ENCODE measurements at places on chromosomes 13 and 19.
A peak's percentile ranks its signal among the peaks of the same experiment; 100 is the strongest.

DNA sequence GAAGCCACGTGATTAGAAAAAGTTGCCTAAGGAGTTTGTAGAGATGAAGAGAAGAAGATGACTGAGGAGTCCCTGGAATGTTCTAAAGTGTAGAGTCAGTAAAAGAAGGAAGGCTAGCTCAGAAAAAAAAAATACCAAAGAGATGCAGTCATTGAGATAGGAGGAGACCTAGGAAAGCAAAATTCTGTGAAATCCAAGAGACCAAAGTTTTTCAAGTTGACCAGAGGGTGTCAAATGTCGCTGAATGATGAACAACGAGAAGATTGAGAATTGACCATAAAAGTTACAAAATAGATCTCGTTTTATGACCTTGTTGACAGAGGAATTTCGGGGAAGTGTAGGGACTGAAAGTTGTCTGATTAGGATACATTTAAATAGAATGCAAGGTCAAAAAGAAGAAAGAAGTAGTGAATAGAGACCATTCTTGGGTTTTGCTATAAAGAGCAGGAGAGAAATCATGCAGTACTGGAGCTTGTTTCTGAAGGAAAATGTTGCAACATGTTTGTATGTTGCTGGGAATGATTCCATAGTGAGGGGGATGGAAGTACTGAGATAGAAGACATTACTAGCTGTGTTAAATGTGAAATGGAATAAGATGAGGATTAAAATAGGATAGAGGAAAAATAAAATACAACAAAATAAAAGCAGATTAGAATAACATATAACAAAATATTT lies 30.2 kb upstream of the HTR2A start:
- H3K4me3 ChIP-seq = no peak overlapping the region
- no peak overlapping the region for H3K27ac ChIP-seq
- no peaks in the 10 kb centered on the region for H3K27me3 ChIP-seq
- DNase-seq = peak; percentile 47

- H3K27ac ChIP-seq = peak overlapping the region; percentile 96
- H3K4me3 ChIP-seq = no peak overlapping the region
- H3K27me3 ChIP-seq = no peaks in the 10 kb centered on the region
- peaks cover 2% of the 10 kb centered on the region for H3K4me1 ChIP-seq
Measured at GRCh38 chr19:4811328-4812131, 20.0 kb downstream of the TICAM1 start.

DNA sequence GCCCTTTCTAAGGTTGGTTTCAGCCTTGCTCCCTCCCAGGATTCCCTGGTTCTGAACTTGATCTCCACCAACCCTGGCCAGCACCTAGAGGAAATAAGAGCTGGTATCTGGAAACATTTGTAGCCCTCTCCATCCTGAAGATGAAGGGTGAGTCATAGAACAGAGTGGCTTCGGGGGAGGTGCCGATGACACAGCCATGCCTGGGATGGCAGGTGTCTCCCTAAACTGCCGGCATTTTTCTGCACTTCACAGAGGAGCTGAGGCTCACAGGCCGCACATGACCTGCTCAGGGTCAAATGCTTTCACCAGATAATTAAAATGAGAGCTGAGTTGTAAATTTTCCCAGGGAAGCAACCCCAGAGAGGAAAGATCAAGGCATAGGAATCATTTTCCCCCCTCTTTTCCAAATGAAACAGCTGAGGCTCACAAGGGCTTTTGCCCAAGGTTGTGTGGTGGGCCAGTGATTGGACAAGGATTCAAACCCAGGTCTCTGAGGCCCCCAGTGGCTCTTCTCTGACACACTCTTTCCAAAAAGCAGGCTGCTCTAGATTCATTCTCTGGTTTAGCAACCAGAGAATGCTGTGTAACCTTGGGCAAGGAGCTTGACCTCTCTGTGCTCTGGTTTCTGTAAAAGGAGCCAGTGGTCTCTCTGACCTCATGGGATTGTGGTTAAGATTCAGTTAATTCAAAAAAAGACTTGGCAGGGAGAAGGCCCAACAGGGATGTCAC lies 1.2 kb upstream of the SLC25A42 start:
- H3K4me3 ChIP-seq = peak overlapping the region; percentile 68
- H3K4me1 ChIP-seq = peaks cover 17% of the 10 kb centered on the region
- DNase-seq = peak; percentile 15
- peaks cover 8% of the 10 kb centered on the region for H3K36me3 ChIP-seq
- H3K27ac ChIP-seq = peak overlapping the region; percentile 28

- peaks cover 8% of the 10 kb centered on the region for H3K4me1 ChIP-seq
- no peak for DNase-seq
- no peak overlapping the region for H3K4me3 ChIP-seq
Measured at GRCh38 chr19:35216016-35216832, 12.3 kb downstream of the FAM187B start.

GRCh38 chr19:46984077-46985010 lies 35.3 kb upstream of the NPAS1 start:
- H3K27ac ChIP-seq = no peak overlapping the region
- peaks cover 5% of the 10 kb centered on the region for H3K36me3 ChIP-seq
- H3K27me3 ChIP-seq = no peaks in the 10 kb centered on the region

GRCh38 chr19:5293612-5294378 lies 46.8 kb downstream of the PTPRS start:
- peak overlapping the region; percentile 73 for H3K27ac ChIP-seq
- no peaks in the 10 kb centered on the region for H3K36me3 ChIP-seq
- no peaks in the 10 kb centered on the region for H3K27me3 ChIP-seq
- DNase-seq = no peak
- peak overlapping the region; percentile 62 for H3K4me3 ChIP-seq

- H3K27ac ChIP-seq = no peak overlapping the region
- no peak overlapping the region for H3K4me3 ChIP-seq
- DNase-seq = no peak
- no peaks in the 10 kb centered on the region for H3K4me1 ChIP-seq
- H3K36me3 ChIP-seq = no peaks in the 10 kb centered on the region
Measured at GRCh38 chr13:46350003-46350402, 37.0 kb downstream of the RUBCNL start.

- H3K27ac ChIP-seq = no peak overlapping the region
- H3K27me3 ChIP-seq = peaks cover 8% of the 10 kb centered on the region
- H3K4me1 ChIP-seq = no peaks in the 10 kb centered on the region
- H3K4me3 ChIP-seq = no peak overlapping the region
Measured at GRCh38 chr13:51298812-51299211, 40.7 kb upstream of the SERPINE3 start.

DNA sequence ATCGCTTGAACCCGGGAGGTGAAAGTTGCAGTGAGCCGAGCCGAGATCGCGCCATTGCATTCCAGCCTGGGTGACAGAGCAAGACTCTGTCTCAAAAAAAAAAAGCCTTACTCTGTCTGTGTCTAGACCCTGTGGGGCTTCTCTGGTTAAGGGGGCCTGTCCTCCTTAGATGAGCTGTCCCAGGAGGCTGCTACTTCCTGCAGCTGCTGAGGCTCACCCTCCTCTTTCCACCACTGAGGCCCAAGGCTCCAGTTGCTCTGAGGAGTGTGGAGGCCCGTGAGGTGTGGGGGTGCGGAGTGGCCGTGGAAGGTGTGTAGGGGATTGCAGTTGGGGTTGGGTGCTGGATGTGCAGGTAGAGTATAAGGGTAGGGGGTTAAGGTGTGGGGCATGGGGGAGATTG lies 22.1 kb upstream of the RASA3 start:
- no peak overlapping the region for H3K4me3 ChIP-seq
- DNase-seq = no peak
- H3K27ac ChIP-seq = no peak overlapping the region
- H3K4me1 ChIP-seq = no peaks in the 10 kb centered on the region
- peaks cover 4% of the 10 kb centered on the region for H3K27me3 ChIP-seq
- H3K36me3 ChIP-seq = no peaks in the 10 kb centered on the region

DNA sequence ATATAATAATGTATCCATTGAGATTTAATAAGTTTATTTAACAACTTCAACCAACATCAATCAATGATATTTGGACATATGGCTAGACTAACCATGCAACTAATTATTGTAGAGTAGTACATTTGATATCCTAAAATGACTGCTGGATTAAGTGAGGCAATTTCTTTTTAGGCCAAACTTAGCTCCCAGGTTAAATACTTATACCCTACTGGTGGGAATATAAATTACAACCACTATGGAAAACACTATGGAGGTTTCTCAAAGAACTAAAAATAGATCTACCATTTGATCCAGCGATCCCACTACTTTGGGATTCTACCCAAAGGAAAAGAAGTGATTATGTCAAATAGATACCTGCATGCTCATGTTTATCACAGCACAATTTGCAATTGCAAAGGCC lies 345.8 kb downstream of the RBM26 start:
- DNase-seq = no peak
- H3K4me3 ChIP-seq = no peak overlapping the region
- H3K27ac ChIP-seq = no peak overlapping the region

- DNase-seq = peak; percentile 92
- no peaks in the 10 kb centered on the region for H3K27me3 ChIP-seq
Measured at GRCh38 chr19:47273313-47274070, 1.2 kb upstream of the INAFM1 start.

GRCh38 chr13:100657881-100658315 lies 16.7 kb downstream of the TMTC4 start:
- H3K4me3 ChIP-seq = no peak overlapping the region
- H3K36me3 ChIP-seq = no peaks in the 10 kb centered on the region
- H3K4me1 ChIP-seq = no peaks in the 10 kb centered on the region
- DNase-seq = no peak
- no peaks in the 10 kb centered on the region for H3K27me3 ChIP-seq

DNA sequence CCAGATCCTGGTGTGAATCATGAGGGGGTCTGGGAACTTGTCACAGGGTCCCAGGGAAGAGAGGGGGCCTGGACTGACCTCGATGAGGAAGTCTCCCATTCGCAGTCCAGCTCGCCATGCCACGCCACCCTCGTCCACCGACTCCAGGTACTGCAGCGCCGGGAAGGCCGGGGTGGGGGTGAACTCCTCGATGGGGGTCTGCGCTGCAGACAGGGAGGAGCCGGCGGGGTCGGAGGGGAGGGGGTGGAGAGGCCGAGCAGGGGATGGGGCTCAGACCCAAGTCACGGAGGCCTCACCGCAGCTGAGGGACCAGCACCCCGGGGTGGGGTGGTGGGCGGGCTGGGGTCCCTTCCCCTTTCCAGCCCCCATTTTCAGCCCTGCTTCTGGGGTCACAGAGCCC lies 30.8 kb downstream of the SHANK1 start:
- H3K4me1 ChIP-seq = no peaks in the 10 kb centered on the region
- H3K36me3 ChIP-seq = no peaks in the 10 kb centered on the region
- no peak overlapping the region for H3K4me3 ChIP-seq
- H3K27ac ChIP-seq = no peak overlapping the region
- DNase-seq = no peak

- no peak overlapping the region for H3K4me3 ChIP-seq
- DNase-seq = no peak
- no peak overlapping the region for H3K27ac ChIP-seq
- no peaks in the 10 kb centered on the region for H3K36me3 ChIP-seq
- no peaks in the 10 kb centered on the region for H3K4me1 ChIP-seq
- H3K27me3 ChIP-seq = no peaks in the 10 kb centered on the region
Measured at GRCh38 chr13:108444448-108444847, 174.9 kb downstream of the TNFSF13B start.

- H3K4me3 ChIP-seq = peak overlapping the region; percentile 18
- peak; percentile 27 for DNase-seq
- H3K36me3 ChIP-seq = no peaks in the 10 kb centered on the region
- no peak overlapping the region for H3K27ac ChIP-seq
Measured at GRCh38 chr19:459724-460511, 915 bp downstream of the SHC2 start.

GRCh38 chr19:5893907-5894703 lies 9.5 kb downstream of the NDUFA11 start:
- peaks cover 13% of the 10 kb centered on the region for H3K36me3 ChIP-seq
- H3K4me1 ChIP-seq = peaks cover 6% of the 10 kb centered on the region
- no peak for DNase-seq
- H3K27me3 ChIP-seq = no peaks in the 10 kb centered on the region
- no peak overlapping the region for H3K27ac ChIP-seq

DNA sequence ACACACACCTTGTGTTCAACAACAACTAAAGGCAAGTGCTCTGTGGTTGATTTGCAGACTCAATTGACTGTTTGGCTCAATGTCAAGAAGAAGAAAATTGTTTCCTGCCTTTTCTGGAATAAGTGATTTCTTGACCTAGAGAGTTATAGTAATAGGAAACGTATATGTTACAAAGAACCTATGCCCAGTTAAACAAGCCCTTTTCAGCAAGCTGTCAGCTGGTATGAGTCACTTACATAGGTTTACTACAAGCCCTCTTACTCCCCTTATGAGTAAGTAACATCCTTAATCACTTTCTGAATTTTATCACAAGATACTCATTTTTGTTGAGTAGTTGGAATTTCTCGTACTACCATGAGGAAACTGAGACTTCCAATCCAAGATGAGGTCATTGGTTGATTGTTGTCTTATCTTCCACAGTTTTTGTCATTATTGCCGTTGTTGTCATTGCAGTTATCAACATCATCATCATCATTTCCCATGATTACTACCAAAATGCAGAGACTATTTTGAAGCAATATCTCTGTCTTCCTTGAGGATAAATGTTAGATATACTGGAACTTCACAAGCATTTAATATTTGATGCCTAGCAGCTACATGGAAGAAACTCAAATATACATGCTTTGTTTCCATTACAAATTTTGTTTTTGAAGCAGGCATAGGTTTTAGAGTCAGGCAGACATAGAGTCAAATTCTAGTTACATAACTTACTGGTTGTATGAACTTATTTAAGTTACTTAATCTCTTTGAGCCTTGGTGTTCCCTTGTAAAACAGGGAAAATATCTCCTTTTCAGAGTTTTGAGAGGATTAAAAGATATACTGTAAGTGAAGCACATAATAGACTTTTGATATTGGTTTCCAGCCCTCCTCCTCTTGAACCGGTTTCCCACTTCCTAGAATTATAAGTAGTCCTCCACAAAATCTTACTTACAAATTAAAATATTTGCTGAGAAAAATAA lies 106.0 kb downstream of the RAP2A start:
- H3K4me3 ChIP-seq = no peak overlapping the region
- H3K27ac ChIP-seq = no peak overlapping the region
- no peaks in the 10 kb centered on the region for H3K27me3 ChIP-seq
- no peaks in the 10 kb centered on the region for H3K36me3 ChIP-seq

DNA sequence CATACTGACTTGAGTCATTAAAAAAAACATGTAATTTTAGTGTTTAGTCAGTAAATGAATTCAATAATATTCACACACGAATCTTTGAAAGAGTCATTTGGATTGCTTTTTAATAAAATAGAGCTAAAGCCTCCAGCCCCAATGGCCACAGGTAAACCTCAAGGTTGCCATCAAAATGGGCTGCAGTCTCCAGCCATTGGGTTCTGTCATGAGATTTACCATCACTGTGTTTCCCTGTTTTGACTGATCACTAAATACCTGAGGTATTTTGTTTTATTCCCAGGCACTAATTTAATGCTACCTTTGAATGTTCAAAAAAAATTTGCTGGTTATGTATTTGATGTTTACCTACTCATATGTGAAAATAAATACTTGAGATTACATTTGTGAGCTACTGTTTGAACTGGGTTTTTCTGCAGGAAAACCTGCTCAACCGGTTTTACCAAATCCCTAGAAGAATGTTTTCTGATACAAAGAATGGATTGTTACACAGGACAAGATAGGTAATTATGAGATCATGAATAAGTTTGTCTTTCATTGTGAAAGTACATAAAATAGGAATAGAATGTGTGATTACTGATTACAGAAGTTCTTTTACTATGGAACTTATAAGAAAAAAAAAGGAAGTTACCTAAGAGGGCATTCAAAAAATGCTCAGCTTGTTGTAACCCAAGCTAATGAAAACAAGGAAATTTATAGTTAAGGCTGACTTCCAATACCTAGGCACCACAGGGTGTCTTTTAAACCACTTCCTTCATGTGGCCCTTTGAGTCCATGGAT lies 391.3 kb downstream of the EFNB2 start:
- peaks cover 11% of the 10 kb centered on the region for H3K4me1 ChIP-seq
- no peak for DNase-seq
- H3K27ac ChIP-seq = peak overlapping the region; percentile 26
- no peaks in the 10 kb centered on the region for H3K27me3 ChIP-seq

- peaks cover 9% of the 10 kb centered on the region for H3K4me1 ChIP-seq
- DNase-seq = peak; percentile 61
- peaks cover 18% of the 10 kb centered on the region for H3K27me3 ChIP-seq
- no peak overlapping the region for H3K27ac ChIP-seq
- H3K4me3 ChIP-seq = no peak overlapping the region
Measured at GRCh38 chr19:55088543-55089341, 13.1 kb downstream of the EPS8L1 start.

Data from fibroblast of lung (primary cell).